ENCODE measurements at places on chromosomes 13 and 19. TPM values are rescaled to one million over a fixed set of nuclear protein-coding genes. Genes with fewer than 3 reads are reported as not detected.

The MADCAM1 gene
- total RNA-seq = 1.1 TPM

The NLRP7 gene
- not detected for total RNA-seq

- DNase-seq = no peak
These were observed 176.2 kb downstream of the FOXO1 start for GRCh38 chr13:40490086-40490758.

GRCh38 chr13:66102864-66103263 is 1127.3 kb downstream of the PCDH9 start:
- no peak for DNase-seq

DNA sequence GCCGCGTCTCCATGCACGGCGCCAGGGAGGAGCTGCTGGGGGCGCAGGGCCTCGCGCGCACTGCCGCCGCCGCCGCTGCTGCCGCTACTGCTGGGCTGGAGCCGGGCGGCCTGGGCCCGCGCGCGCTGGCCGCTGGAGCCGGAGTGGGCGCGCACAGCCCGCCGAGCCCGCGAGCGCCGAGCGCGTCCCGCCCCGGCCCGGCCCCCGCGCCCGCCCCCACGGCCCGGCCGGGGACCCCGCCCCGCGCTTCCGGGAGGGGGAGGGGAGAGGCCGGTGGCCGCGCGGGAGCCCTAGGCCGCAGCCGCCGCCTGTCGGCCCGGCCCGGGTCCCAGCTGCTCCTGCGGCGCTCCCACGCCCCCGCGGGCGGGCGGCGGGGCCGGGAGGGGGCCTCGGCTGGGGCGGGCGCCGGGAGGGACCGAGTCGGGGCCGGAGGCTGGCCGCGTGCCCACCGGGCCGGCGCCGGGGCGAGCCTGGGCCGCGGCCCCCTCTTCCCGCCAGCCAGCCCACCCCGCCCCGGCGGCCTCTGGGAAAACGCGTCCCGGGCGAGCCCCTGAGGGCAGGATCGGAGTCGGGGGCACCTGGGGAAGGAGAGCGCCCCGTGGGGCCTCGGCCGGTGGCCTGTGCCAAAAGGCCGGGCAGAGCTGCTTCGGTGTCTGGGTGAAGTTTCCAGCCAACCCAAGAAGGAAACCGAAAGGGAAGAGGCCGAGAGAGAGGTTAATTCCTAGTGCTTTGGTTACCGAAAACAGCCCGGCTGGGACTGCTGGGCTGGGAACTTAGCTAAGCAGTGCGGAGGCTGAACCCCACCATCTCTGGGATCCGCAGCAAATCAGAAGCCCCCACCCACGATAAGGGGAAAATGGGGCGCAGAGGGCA is at the start of gene STK24:
Gene STK24, minus strand, starts transcription at position 145 of the 873 bp plus-strand sequence. CDS start 321 bp downstream, outside the sequence.
- DNase-seq = peak; percentile 91

- no peak for DNase-seq
These were observed 33.2 kb downstream of the CCL25 start for GRCh38 chr19:8085598-8086408.

DNA sequence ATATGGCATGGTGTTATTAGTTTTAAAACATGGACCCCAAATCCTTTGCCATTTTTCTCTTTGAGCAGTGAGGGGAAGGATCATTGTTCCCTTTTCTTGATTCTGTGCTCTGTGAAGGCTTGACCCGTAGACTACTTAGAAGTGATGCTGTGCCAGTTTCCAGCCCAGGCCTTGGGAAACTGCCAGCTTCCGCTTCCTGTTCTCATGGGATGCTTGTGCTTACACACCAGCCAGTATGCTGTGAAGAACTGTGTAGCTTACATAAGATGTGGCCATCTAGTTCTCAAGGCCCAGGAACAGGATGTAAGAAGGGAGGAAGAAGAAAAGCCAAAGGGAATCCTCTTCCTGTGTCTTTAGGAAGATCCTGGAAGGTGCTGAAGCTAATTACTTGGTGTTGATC is 180.9 kb downstream of the PCCA start:
- DNase-seq = no peak

GRCh38 chr13:76913898-76914297 is 27.7 kb upstream of the KCTD12 start:
- no peak for DNase-seq

DNA sequence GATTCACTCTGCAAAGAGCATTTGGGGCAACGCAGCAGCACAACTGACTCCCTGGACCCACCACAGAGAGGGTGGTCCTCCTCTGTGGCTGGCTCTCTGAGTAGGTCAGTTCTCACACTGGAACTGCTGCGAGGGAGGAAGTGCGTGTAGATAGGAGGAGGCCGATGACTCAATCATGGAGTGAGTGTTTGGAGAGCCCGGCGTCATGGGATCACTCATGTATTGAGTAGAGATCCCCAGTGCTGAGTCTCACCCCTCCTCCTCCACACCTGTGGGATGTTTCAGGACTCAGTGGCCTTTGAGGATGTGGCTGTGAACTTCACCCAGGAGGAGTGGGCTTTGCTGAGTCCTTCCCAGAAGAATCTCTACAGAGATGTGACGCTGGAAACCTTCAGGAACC is 8.9 kb downstream of the ZNF101 start:
- no peak for DNase-seq

DNA sequence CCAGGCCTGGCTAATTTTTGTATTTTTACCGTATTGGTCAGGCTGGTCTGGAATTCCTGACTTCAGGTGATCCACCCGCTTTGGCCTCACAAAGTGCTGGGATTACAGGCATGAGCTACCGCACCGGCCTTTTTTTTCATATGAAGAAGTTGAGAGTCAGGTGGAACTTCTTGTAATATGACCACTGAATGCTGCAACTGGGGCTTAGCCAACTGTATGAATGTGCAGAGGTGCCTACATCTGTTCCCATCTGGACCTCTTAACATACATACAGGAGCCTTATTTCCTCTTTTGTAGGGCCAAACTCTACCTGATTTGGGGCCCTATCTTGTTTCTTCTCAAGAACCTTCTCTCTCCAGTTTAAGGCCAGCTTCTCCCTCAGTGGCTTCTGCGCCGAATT is 11.9 kb upstream of the GGACT start:
- DNase-seq = no peak

DNA sequence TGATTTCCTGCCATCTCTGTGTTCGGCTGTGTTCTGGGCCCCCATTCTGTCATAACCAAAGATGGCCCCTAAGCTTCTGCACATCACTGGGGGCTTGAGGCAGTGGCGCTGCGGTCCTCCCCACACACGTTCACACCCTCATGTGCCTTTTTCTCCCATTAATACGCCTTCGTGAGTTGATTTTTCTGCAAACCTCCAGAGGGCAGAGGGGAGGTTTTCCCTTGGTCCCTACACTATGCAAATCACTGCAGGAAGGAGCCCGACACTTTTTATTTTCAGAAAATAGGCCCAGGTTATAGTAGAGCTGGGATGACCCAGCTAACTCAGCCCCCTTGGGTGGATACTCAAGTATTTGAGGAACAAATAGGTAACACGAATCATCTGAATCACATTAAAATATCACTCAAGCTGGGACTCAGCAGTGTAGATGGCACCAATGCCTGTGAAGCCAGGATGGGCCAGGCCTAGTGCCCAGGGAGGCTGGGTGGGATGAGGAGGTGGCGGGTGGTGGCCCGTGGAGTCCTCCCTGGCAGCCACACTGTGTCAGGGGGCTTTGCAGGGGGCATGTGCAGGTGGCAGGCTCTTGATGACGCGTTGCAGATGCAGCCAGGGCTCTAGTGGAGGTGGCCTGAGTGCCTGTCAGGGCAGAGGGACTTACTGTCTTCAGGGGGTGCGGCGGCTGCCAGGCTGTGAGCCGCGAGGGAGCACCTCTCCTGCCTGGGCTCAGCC is 234.3 kb downstream of the TEX29 start:
- DNase-seq = no peak
